ENCODE measurements at places on chromosomes 5 and 9. TPM values are rescaled to one million over a fixed set of nuclear protein-coding genes. Genes with fewer than 3 reads are reported as not detected.
A peak's percentile ranks its signal among the peaks of the same experiment; 100 is the strongest.

GRCh38 chr9:114069476-114070187, 8.5 kb downstream of the AMBP start:
- DNase-seq = peak; percentile 39

- no peak for DNase-seq
Observed at GRCh38 chr9:133876144-133876543, 116.0 kb downstream of the VAV2 start.

Gene ALDH7A1
- total RNA-seq = 35.5 TPM

DNA sequence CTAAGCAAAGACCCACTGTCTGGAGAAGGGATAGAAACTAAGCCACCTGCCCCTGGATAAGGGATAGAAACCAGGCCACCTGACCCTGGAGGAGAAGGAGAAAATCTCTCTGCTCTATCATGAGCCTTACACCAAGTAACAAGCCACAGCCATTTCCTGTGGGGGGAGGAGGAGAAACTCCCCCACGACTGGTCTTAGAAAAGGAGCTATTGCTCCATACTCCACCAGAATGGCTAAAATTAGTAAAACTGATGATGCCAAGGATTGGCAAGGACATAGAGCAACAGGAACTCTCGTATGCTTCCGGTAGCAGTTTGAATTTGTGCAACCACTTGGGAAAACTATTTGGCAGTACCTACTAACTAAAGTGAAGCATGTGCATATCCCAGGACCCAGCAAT, 70.8 kb downstream of the ACTL7B start:
- no peak for DNase-seq

DNA sequence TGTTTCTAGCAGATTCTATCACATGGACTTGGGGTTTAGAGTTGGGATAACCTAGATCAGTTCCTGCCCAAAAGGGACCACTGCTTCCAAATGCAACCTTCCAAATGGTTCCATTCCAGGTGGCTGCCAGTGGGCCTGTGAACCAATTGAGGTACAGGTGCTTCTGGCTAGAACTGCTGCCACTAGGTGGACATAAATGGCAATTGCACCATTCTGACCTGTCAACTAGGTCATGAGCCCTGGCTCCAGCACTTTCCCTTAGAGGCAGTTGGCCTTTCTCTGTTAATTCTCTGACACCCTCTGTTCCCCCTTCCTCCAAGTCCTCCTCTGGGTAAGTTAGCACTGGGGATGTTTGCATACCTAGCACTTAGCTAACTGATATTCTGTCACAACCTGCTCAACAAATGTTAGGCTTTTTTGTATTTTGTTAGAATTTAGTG, 16.6 kb upstream of the HEMGN start:
- no peak for DNase-seq

- no peak for DNase-seq
Observed at GRCh38 chr5:75324791-75325190, 12.2 kb upstream of the HMGCR start.

- DNase-seq = no peak
Observed at GRCh38 chr5:120734033-120734432, 269.9 kb downstream of the PRR16 start.

Gene PCDHA12
- not detected for total RNA-seq

GRCh38 chr9:87269296-87270176, 228.1 kb upstream of the DAPK1 start:
- no peak for DNase-seq

GRCh38 chr5:110865400-110866094, 126.7 kb downstream of the SLC25A46 start:
- DNase-seq = no peak

DNA sequence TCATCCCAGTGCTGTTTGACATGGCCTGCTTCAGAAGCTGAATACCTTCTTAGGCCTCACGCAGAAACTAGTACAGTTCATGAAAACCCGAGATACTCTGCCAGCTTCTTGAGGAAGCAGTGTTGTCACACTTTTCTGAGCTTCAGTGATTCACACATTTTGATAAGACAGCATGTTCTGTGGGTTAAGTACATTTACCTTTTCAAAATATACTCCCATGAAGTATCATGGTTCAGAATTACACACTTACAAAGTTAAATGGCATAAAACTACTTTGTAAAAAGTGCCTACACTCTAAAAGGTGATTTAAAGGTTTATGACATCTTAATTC, 56.9 kb downstream of the VCAN start:
- DNase-seq = no peak

Gene PCDHB14
- 10.1 TPM for total RNA-seq

DNA sequence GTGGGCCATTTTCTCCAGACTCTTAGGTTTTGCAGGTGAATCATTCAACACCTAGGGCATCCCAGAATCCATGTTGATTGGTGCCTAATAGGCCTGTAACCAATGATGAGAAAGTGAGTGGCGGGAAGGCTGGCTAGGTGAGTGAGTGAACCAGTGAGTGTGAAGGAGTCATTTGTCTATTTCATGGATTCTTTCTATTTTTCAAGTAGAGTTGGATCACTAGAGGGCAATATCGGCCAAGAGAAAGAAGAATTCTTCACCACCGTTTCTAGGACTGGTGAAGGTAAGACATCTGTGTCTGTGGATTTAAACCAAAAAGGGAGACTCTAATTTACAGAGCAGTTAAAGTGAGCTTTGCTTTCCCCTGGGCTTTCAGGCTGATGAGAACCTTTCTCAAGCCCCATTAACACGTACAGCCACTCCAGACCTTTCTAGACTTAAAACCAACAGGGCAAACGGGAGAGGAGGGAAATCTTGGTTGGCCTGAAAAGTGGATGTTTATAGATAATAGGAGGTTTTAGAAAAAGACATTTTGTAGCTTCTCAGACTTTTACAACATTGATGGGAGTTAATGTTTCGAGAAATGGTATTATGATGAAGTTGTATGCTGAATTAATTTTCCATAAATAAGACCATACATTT, 114.3 kb upstream of the IL12B start:
- no peak for DNase-seq

DNA sequence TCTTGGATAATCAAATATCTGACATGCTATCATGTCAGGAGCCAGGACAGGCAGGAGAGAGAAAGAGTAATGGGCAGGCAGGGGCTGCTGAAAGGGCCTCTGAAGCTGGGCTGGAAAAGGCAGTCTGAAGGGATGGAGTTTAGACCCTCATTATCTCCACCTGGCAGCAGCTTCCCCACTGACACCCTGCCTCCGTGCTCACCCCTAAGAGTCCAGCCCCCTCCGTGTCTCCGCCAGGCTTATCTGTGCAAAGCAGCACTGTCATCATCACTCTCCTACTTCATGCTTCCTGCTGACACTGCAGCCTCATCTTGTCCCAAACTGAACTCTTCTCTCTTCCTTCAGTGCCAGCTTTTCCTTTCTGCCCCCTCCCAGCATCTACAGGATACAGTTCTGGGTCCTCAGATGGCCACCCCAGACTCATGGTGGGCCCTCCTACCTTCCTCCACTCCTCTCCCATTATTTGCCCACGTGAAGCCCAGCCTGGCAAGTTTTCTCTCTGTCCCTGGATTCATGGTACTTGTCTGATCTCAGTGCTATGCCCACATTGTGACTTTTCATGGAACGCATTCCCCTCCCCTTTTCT, 70.9 kb upstream of the KLF9 start:
- DNase-seq = peak; percentile 58

DNA sequence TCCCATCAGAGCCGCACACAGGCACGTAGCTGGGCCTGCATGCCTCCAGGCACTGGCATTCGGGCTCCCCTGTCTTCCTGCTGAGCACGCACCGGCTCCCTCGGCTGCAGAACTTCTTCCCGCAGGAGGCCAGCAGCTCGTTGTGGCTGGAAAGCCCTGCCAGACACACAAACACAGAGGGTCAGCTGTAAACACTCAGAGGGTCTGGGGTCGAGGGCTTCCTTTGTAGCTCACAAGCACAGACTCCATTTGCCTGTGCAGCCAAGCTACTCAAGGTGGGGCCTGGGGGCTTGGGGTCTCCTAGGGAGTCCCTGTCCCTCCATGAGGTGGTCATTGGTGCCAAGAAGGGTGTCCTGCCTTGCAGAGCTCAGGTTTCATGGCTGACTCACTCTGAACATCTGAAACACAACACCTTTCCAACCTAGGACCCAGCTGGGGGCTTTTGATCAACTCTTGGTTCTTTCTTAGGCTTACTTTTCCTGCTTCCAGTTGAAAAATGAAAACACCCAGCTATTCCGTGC, 211.4 kb downstream of the FSTL4 start:
- peak; percentile 23 for DNase-seq

DNA sequence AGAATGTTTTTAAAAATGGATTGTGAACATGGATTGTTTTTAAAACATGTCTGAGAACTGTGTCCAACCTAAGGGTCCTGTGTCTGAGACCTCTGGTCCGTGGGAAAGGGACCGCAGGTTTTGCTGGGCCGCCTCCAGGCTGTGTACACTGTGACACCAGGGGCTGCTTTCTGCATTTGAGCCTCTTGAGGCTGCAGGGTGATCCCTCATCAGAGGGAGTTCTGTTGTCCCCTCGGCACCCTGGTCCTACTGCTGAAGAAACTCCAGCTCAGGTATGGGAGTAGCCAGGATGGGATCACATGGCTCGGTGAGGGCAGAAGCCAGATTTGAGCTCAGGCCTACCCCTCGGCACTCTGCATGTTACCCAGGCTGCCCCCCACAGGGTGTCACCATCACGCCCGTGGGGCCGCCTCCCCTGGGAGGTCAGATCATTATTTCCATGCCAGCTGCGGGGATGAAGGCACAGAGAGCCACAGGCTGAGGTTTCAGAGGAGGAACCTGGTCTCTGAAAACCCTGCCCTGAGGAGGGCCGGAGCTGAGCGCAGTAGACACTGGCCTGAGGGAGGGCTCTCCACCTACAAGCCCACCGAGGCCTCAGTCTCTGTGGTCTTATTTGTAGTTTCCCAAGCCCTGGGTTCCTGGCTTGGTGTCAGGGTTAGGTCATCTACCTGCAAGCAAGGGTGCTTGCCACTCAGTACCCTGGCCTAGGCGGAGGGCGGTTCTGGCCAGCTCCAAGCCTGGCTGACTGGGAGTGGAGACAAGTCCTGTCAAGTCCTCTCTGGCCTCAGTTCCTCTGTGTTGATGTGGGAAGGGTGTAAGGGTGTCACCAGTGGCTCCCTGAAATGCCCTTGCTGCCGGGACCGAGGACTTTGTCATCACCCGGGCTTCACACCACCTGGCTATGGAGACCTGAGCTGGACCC, 2.8 kb downstream of the PRR7 start:
- no peak for DNase-seq

GRCh38 chr5:155783246-155783645, 543.7 kb upstream of the SGCD start:
- no peak for DNase-seq

DNA sequence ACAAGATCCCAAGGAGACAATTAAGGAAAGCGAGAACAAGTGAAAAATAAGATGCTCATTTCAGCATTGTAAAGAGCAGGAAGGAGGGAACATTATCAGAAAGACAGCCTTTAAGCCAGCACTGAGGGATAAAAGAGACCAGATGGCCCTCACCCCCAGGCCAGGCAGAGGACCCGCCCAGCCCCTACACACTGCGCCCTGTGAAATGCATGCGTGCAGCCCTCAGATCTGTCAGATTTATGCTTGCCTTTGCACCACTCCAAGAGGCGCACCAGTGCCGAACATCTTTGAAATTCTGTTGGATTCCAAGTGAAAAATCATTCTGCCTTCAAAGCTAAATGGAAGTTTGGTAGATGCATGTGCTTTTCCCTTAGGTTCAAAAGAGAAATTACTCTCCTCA, 378.0 kb downstream of the MLLT3 start:
- DNase-seq = no peak

Gene PWWP2A
- total RNA-seq = 25.9 TPM

- DNase-seq = no peak
Observed at GRCh38 chr9:120570296-120570695, 9.7 kb downstream of the CDK5RAP2 start.

- no peak for DNase-seq
Observed at GRCh38 chr9:108830272-108830671, 25.5 kb downstream of the ACTL7B start.

GRCh38 chr5:20087299-20087698, 99.3 kb upstream of the CDH18 start:
- no peak for DNase-seq

GRCh38 chr5:143142596-143143435, 260.7 kb downstream of the NR3C1 start:
- DNase-seq = peak; percentile 79

DNA sequence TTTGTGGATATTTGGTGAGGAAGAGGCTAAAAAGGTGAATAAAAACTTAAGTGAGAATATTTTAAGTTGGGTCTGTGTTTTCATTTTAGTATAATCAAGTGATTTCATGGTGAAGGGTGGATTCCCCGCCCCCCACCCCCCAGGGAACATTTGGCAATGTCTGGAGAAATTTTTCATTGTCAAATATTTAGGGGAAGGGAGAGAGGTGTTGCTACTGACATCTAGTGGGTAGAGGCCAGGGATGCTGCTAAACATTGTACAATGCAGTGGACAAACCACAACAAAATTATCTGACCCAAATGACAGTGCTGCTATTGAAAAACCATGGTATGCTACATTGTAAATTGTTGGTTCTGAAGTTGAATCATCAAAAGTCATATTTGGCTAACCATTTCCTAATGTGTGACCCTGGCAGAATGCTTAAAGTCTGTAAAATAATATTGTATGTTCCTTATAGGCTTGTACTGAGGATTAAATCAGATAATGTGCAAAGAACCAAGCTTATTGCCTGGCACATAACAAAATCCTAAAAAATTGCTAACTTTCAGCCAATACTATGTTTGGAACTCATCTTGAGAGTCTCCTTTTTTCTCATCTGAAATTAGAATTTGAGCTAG, 5.6 kb downstream of the C5orf24 start:
- DNase-seq = no peak

DNA sequence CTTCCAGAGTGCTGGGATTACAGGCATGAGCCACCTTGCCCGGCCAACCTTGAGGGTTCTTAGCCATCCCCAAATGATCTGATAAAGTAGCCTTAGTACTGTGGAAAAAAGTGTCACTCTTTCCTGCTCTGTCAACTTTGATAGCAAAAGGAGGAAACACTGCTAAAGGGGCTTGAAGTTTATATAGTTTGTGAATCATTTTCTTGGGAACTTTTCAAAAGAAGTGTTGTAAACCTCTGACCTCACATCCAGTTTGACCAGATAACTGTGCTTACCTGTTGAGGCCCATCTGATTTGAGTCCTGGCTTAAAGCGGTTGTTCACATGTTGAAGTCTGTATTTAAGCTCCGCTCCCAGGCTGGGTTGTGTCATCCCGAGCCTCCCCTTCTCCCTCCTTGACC, 303.3 kb downstream of the DOCK8 start:
- no peak for DNase-seq

All from aorta (tissue), 5 donors.